ENCODE measurements at places on chromosomes 12 and 14.

- DNase-seq, result no peak
These were observed 5.1 kb downstream of the INF2 start for GRCh38 chr14:104694475-104694950.

- peak; percentile 64 for DNase-seq
These were observed 1.5 kb upstream of the NTS start for GRCh38 chr12:85872497-85873091.

DNA sequence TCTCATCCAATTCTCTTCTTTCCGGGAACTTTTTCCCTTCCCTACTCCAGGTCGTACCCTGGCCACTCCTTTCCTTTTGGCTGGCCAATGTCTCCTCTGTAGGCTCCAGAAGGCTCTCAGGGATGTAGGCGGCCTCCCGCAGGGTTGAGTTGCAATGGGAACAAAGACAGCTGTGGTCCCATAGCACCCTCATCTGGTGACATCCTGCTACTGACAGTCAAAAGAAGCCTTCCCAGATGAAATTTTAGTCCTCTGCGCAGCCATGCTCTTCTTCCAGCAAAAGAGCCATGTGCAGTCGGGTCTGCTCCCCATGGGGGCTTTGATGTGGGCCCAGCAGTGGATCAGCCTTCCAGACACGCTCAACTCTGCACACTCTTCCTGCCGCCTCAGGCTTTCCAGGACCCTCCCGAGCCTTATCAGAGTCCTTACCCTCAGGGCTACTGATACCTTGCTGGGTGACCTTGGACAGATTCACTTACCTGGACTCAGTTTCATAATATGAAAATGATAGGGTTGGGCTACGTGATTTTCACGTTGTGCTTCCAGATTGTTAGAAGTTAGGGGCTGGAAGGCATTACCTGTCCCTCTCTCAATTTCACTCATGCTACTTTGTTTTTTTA is 5.5 kb upstream of the CELA1 start:
- peak; percentile 33 for DNase-seq

GRCh38 chr12:27193106-27193505 is 51.0 kb upstream of the STK38L start:
- DNase-seq, result no peak

DNA sequence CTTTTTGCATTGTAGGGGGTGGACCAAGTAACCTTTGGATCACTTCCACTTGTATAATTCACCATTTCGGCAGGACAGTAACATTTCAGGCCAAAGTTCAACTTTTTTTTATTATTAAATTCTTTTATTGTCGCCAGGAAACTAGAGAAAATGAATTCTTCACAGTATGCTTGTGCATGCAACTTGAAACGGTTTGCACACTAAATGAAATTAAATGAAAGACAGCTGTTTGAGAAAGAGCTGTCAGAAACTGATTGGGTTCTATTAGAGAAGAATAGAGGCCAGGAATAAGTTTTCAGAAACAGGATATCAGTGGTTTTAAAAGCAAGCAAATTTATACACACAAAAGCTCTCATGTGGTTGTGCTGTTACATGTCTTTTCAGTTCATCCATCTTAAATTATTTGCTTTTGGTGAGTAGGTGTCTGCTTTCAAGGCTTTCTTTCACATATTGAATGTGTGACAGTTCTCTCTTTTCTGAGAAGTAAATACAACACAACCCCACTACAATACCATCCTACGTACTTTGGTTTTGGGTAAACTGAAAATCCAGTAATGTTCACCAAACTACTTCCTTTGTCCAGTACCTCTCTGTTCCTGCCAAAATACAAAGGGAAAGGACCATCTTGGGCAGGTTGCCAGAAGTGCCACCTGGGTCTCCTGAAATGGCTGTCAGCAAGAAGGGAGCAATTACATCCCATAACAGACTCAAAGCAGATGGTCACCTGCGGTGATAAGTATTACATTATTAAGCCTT is 291.7 kb downstream of the RAD51B start:
- DNase-seq, result no peak

DNA sequence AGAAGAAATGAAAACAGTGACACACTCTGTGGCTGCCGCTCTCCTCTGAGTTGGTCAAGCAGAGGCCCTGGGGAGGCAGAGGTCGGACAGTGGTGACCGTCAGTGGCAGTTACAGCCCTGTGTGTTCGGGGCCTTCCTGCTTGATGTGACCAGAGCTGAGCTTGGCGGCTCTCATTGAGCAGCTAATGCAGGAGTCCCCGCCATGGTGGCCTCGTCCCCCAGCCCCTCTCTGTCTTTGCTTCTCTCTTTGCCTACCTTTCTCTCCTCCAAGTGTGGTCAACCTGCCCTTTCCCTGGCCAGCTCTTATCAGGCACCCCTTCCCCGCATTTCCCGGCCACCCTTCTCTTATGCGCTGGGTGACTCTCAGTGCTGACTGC is 362.8 kb downstream of the CACNA1C start:
- no peak for DNase-seq

GRCh38 chr14:33793398-33794110 is 157.3 kb downstream of the EGLN3 start:
- no peak for DNase-seq

- DNase-seq, result peak; percentile 55
These were observed 85.6 kb downstream of the GLT1D1 start for GRCh38 chr12:128938886-128939285.

GRCh38 chr14:100904307-100905087 is 975 bp upstream of the RTL1 start:
- no peak for DNase-seq

DNA sequence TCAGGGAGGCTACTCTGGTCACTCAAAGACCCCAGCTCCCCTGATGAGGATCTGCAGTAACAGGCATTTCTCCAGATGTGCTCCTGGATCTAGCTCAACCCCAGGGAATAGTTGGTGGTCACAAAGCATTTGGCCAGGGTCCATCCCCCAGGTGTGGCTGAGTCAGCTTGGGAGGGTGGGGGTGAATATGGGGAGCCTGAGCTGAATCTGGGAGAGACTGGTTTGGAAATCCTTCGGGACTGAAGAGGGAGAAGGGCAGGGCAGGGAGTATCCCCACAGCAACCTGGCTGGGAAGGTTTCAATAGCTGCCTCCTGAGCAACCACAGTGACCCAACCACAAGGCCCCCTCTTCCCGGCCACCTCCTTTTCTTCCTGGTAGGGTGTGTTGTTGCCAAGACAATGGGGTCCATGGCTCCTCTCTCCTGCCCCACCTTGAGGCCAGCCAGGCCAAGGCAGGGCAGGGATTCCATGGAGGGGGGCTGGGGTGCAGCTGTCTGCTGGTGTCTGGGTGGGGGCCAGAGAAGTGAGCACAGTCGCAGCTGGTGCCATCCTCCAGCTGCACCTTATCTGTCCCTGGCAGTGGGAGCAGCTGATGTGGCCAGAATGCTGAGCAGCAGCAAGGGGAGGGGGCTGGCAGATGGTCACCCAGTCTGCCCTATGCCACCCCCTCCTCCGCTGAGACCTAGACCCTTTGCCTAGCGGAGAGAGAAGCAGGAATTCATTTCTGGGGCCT is 5.5 kb downstream of the ASIC1 start:
- no peak for DNase-seq

GRCh38 chr14:95248432-95248831 is 71.3 kb downstream of the CLMN start:
- no peak for DNase-seq

GRCh38 chr14:66009089-66009488 is 477.1 kb upstream of the CCDC196 start:
- DNase-seq, result peak; percentile 83

GRCh38 chr14:31078766-31079165 is 52.6 kb upstream of the STRN3 start:
- no peak for DNase-seq

GRCh38 chr12:108616941-108617858 is 16.5 kb downstream of the SELPLG start:
- DNase-seq, result no peak

GRCh38 chr14:50318031-50318626 is 6.0 kb downstream of the DMAC2L start:
- DNase-seq, result peak; percentile 47

DNA sequence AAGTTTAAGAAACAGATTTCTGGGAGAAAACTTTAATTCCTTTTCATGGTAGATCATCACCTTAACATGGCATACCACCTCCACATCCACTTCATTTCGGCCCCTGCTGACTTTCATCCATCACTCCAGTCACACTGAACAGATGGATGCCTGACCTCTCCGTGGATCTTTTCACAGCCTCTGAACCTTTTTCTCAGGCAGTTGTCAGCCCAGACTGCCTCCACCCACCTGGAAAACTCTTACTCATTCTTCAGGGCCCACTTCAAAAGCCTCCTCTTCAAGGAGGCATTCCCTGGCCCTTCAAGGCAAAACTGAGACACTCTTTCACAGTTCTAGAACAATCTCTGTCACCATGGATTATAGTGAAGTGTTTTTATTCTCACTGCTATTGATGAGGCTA is 52.9 kb downstream of the GXYLT1 start:
- peak; percentile 32 for DNase-seq

DNA sequence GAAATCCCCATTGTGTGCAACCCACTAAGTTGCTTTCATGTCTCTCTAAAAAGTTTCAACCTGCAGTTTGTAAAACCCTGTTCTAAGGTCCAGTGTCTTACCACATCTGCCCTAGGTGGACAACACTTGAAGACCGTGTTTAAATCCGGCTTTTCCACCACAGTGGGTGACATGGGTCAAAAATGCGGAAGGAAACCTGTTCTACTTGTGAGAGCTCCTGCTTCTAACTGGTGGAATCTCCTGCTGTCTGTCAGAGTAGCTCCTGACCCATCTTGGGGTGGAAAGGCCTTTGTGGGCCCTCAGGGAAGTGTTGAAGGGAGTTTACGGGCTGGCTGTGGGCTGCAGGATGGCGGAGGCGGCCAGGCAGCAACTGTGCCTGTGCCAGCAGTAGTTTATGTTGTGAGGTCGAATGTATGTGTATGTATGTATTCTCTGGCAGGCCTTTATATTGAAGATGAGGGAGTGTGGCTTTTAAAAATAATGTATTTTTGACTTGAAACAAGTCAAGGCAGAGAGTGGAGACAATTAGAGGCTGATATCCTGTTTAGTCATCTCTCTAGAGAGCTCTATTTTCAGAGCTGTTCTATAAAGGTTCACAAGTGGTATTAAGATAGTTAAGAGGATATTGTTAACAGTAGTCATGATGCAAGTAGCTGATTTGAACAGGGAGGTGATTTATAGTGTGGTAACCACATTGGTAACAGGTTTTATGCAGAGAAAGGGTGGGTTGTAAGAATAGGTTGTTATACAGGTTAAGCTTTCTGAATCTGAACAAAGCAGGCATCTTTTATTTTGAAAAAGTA is 67.0 kb downstream of the PRKCH start:
- DNase-seq, result peak; percentile 91

GRCh38 chr12:100795174-100795799 is 711 bp downstream of the ANO4 start:
- no peak for DNase-seq

DNA sequence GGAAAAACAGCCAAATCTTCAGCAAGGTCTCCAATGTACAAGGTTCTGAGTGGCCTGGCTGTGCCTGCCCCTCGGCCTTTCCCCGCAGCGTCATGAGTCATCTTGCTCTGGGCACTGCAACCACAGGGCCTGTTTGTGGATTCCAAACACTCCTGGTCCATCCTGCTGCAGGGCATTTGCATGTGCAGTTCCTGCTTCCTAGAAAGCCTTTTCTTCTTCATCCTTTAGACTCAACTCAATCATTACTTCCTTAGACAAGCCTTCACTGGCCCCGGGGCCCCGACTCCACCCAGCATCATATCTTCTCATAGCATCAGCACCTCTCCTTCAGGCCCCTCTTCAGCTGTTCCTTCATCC is 101.8 kb upstream of the EGLN3 start:
- peak; percentile 58 for DNase-seq

GRCh38 chr12:132423820-132424645 is 65.9 kb upstream of the FBRSL1 start:
- DNase-seq, result no peak

DNA sequence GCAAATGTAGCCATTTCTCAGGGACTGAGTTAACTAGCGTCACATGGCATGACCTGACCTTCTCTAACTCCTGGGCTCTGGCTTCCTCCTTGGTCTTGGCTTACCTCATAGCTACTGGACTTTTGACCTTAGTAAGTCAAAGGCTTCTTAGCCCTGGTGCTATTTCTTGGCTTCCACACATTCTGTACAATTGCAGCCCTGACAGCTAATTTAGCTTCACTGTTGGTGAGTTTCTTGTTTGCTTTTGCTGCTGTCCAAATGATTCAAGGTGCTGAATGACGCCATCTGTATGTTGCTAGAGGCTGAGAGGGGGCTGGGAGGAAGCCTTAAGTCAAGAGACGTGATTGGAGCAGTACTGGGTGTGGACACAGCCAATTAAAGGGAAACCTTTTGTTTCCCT is 202.7 kb downstream of the PRKD1 start:
- peak; percentile 43 for DNase-seq

DNA sequence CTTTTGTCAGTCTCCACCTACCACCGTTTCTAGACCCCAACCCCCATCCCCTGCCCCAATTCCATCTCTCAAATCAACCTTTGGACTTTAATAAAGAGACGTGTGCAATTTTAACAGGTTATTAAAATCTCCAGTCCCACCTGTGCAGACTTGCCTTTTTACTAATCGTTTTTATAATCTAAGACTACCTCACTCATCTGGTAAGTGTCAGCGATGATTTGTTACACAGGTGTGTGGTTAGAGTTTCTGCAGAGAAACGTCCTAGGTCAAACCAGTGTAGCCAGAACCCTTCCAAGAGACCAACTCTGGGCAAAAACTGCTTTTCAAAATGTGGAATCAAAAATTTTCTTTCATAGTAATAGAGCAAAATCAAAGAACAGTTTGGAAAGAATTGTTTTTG is 60.4 kb upstream of the PELI2 start:
- DNase-seq, result no peak

DNA sequence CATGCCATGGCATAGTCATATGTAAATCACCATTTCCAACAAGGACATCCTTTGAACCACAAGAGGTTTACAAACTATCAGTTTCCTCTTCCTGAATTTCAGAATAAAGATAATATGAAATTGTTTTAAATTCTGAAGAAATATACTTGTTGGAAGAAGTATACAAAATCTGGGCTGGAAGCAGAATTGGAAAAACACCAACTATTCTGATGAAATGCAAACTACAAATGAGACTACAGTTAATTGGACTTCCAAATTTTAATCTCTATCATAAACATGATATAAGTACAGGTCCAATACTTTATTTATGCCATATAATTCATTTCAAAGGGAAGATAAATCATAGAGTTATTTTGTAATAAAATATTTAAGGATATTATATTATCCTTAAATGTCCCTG is 80.1 kb downstream of the NOVA1 start:
- DNase-seq, result no peak

GRCh38 chr14:65198346-65198745 is 96.0 kb upstream of the MAX start:
- DNase-seq, result no peak

DNA sequence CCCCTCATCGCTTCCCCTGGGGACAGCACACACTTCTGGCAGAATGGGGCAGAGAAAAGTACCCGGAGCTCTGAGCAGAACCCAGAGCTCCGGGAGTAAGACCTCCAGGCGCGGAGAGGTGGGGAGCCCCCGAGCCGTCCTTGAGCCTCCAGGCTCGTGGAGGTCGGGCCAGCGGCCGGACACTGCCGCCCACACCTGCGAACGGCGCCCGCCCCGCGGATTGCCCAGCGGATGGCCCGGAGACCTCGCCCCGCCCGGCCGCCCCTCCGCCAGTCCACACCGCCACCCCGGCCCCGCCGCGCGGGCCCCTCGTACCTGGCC is 344 bp downstream of the SPTLC2 start:
- no peak for DNase-seq
